Fibroblast of skin of scalp (primary cell): ENCODE measurements at places on chromosomes 5 and 9.

GRCh38 chr9:135815413-135815812, 91.9 kb downstream of the CAMSAP1 start:
- DNase-seq = no peak

DNA sequence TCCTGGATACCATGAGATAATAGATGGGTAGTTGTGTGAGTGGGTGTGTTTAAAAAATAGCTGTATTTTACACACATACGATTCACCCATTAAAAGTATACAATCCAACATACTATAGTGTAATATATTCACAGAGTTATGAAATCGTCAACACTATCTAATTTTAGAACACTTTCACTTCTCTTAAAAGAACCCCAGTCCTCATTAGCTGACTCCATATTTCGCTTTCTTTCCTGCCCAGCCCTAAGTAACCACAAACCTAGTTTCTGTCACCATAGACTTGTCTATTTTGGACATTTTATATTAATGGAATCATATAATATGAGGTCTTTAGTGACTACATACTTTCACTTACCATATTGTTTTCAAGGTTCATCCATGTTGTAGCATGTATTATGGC, 63.8 kb upstream of the S1PR3 start:
- DNase-seq = no peak

DNA sequence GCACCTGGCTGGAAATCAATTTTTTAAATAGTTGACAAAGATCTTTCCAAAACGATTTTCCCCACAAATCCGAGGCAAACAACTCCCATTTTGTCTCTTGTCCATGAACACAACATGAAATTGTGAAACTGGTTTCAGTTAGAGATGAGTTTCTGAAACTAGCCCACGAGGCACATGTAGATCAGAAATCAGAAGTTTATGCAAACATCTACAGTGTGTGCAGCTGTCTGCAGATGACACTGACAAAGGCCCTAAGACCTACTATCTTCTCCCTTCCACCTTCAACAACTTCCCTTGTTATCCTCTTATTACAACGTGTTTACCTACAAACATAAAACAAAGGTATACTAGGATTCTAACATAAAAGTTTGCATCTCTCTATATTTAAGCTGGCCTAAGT, 183.3 kb downstream of the DIRAS2 start:
- DNase-seq = no peak

DNA sequence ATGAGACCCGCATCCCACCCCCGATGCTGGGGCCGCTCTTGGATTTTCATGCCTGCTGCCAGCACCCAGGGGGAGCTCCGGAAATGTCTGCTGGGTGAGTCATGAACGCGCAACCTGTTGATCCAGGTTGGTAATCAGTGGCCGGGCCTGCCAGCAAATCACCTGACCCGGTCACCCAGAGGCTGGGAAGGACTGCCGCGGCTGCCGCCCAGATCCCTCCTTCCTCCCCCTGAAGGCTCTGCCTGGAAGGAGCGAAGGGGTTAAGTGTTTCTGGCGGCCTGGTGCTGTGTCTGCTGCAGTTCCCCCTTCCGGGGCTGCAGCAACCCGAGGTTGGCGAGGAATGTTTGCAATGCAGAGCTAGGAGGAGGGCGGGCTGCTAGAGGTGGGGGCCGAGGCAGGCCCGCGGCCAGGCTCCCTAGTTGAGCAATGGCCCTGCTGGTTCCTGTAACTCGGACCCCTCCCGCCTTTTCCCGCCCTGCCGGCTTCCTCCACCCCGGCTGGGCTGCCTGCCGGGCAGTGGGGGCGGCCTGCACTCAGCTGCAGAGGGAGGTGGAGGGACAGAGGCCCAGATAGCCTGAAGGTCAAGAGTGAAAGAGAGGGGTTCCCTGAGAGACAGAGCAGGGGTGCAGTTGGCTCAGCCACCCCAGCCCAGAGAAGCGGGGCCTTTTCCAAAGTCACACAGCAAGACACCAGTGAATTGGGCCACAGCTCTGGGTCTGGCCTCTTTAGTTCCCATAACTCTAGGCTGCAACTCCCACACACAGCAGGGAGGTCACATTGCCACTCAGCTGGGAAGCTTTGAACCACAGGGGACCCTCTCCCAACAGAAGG, 156.3 kb upstream of the IER5L start:
- DNase-seq = peak; percentile 98

GRCh38 chr5:54795777-54796176, 189.6 kb downstream of the ESM1 start:
- no peak for DNase-seq

DNA sequence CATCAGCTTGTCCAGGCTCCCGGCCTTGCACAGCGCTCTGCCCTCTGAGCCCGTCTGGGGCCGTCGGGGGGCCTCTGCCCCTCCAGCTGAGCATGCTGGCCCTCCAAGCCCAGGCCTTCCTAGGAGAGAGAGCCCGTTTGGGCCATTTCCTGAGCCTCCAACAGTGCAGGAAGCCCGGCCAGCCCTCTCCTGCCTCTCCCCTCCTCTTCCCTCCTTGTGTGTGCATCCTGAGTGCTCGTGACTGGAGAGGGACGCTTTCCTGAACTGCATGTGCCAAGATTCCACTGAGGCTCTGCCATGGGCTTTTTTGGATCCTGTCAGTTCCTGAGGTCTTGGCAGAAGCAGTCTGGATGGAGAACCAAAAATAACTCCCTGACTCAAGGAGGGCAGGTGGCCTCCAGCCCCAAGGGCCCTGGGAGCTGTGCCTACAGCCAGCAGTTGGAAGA, 15.6 kb downstream of the OLFM1 start:
- no peak for DNase-seq

DNA sequence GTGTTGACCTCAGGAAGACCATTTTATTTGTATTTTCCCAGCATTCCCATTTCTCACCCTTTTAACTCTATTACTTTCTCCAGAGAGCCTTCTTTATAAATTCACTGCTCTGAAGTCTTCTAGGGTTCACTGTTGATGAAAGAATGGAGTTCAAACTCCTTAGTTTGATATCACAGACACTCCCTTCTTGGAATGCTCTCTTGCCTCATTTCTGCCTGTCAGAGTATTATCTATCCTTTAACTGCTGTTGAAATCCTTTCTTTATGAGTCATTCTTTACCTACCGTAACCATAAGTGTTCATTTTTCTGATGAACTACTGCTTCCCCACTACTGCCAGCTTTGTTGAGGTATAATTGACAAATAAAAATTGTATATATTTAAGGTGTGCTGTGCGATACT, 4.3 kb downstream of the RIC1 start:
- DNase-seq = no peak

DNA sequence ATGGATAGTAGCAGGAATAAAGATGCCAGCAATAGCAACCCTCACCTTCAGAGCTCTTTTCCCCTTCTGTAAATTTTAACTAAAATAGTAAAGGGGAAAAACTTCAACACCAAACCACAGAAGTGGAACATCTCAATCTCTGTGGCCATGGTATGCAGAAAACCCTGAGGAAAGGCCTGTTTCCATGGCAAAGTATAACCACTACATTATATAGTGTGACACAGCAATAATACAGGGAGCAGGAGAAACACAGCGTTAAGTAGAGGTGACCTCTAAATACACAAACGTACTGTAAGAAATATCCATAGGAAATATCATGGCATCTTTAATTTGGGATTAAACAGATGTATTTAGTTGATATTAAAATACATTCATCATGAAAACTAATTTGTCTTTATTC, 106.4 kb downstream of the SLC24A2 start:
- no peak for DNase-seq

DNA sequence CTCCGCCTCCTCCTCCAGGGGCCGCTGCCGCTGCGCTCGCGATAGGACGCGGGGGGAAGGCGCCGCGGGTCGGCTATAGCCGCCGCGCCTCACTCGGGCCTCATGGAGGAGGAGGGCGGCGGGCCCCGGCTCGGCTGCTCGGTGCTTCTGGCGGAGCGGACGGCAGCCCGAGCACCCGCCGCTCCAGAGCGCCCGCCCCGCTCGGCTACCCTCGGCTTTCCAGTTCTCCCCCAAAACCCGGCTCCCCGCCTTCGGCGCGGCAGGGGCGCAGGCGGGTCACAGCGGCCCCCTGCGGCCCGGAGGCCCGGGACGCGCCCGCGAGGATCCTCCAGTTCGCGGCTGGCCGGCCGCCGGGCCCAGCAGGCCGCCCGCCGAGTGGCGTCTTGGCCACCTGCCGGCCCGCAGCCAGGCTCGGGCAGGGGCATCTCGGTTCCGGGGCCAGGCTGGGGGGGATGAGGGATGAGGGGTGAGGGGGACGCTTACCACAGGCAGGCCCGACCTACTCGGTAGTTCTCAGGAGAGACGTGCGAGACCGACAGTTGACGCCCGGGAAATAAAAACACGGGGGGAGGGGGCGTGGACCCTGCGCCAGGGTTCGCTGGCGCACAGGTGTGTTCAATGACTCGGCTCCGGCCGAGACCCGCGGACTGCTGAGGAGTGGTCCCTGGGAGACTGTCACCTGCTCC, at the start of gene PAIP1:
Gene PAIP1, minus strand, starts transcription at position 221 of the 686 bp plus-strand sequence. CDS start 231 bp downstream, outside the sequence.
- DNase-seq = peak; percentile 89
